ENCODE measurements at places on chromosomes 4 and X.

GRCh38 chrX:106972896-106973295, 27.1 kb downstream of the MORC4 start:
- DNase-seq, result no peak

DNA sequence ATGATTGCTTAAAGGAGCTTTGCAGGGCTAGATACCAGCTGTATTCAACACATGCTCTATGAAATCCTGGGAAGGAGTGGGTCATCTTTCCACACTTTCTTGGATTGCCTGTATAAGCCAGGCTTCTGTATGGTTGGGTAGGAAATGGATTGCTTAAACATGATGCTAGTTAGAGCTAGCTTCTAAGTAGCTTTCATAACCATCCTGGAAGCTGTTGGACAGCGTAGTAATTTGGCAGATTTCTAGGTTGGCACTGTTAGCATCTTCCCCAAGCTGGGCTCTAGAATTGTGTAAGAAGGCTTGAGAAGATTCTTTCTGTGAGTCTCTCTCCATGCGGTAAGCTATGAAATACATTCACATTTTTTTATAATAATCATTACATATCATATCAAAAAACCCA, 127.3 kb downstream of the LINC00632 start:
- DNase-seq, result no peak

- no peak for DNase-seq
These were observed 49.5 kb downstream of the STX18 start for GRCh38 chr4:4492161-4492847.

DNA sequence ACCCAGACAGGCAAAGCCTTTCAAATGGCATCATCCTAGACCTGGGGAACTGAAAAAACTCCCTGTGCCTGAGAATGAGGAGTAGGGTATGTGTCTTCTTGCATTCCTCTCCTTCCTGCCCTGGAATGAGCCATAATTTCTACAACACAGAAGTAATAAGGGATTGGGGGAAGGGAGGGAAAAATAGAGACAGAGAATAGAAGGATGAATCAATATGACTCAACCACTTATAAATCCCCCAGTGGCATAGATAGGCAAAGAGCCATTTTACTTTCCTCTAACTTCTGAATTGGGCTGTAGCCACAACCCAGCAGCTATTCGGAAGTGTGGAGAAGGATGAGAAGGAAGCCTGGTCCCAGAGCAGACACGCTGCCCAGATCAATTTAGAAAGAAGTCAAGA, 99.9 kb downstream of the NHS start:
- no peak for DNase-seq

DNA sequence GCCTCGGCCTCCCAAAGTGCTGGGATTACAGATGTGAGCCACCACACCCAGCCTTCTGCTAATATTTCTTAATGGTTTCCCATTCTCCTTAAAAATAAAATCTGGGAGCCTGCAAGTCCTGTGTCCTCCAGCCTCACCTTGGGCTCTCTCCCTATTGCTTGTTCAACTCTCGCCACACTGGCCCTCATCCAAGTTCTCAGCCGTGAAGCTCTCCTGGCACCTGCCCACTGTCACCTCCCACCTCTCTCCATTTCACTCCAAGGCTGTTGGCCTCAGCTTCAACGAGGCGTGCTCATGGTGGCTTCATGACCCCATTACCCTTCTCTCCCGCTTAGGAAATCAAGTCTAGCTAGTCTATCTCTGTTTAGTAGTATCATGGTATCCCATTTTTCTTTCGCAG, 9.5 kb upstream of the ETNPPL start:
- DNase-seq, result no peak
